Frontal cortex (tissue), 4 donors: ENCODE measurements at places on chromosomes 12 and 14. TPM values are rescaled to one million over a fixed set of nuclear protein-coding genes. Genes with fewer than 3 reads are reported as not detected.

GRCh38 chr14:25055005-25055404 is 5.1 kb upstream of the STXBP6 start:
- no peak for DNase-seq

GRCh38 chr12:104683831-104684503 is 227.2 kb downstream of the CHST11 start:
- DNase-seq: no peak

- DNase-seq: no peak
Observed at GRCh38 chr12:100221523-100221922, 20.9 kb downstream of the ACTR6 start.

DNA sequence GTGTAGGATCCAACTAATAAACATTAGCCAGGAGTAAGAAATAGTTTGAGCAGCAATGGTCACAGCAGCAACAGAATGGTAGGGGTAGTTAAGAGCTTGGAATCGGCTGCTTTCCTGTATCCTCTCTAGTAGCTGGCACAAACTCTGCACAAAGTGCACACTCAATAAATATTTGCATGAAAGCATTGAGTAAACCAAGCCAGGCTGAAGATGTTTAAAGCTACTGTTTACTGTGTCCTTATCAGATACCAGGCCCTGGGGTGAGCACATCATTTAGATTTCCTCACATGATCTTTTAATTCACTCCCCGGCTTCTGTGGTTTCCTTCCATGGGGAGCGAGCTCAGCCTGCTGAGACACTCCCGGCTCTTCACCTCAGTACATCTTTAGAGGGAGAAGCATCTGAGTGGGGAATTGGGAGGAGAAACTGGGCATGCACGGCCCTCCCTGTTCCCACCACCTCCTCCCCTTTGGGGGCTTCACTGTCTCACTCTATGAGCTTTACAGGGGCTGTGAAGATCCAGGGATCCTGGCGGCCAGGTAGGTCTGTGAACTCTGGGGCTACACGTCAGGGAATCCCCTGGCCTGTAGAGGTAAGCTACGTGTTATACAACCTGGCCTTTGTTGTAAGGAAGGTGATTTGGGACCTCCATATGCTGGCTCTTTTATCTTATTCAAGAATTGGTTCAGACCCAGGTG is 107.2 kb upstream of the VASH1 start:
- DNase-seq: no peak

- DNase-seq: no peak
Observed at GRCh38 chr14:90263748-90264449, 7.5 kb downstream of the PSMC1 start.

DNA sequence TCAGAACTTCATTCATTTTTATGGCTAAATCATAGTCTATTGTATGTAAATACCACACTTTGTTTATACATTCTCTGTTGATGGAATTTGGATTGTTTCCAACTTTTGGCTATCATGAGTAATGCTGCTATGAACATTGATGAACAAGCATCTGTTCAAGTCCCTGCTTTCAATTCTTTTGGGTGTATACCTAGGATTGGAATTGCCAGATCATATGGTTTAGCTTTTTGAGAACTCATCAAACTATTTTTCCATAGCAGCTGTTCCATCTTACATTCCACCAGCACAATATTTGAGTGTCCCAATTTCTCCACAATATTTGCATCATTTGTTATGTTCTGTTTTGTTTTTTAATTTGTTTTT is 52.3 kb upstream of the CCND2 start:
- DNase-seq: no peak

DNA sequence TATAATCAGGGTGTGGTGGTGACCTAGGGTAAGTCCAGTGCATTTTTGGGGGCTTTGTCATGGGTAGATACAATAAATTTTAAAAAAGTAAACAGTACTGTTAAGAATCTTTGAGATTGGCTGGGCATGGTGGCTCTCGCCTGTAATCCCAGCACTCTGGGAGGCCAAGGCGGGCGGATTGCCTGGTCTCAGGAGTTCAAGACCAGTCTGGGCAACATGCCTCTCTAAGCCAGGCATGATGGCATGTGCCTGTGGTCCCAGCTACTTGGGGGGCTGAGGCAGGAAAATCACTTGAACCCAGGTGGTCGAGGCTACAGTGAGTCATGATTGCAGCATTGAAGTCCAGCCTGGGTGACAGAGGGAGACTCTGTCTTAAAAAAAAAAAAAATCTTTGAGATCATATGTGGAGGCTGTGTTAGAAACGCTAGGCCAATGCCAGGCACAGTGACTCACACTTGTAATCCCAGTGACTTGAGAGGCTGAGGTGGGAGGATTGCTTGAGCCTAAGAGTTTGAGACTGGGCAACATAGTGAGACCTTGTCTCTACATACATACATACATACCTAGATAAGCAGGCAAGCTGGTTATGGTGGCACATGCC is 67.7 kb downstream of the PRKCH start:
- no peak for DNase-seq

- no peak for DNase-seq
Observed at GRCh38 chr14:92937051-92937937, 14.3 kb downstream of the CHGA start.

PIWIL1 gene
- total RNA-seq: not detected

RASSF8 gene
- total RNA-seq: 19.2 TPM
